MM.1S (cell line): ENCODE measurements at places on chromosomes 5 and 9.

DNA sequence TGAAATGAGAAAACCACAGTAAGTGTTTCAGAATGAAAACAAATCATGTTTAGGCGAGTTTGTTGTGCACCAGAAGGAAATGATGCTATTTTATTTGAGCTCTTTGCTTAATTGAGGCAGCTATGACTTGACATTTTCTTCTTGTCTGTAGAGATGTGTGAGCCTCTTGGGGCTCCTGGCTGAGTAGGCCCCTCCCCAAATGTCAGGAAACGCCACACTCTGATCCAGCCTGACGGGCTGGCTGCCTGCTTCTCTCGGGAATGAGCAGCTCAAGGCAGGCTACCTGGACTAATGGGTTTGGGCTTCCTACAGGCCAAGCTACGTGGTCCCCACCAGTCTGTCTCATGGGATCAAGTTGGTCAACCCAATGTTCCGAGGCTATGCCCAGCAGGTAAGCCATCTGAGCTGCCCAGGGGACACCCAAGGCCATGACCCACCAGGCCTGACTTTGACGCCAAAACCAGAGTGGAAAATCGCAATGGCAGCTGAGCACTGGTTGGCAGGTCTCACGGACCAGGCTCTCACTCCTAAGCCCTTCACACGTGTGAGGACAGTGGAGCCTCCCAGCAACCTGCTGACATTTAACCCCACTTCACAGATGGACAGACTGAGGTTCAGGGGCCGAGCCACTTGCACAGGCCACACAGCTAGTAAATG is 29.9 kb downstream of the USP20 start:
- no peak for DNase-seq

GRCh38 chr5:164312801-164313200 is 807.4 kb downstream of the MAT2B start:
- DNase-seq = no peak

- no peak for DNase-seq
Measured at GRCh38 chr9:132945186-132946130, 1.0 kb upstream of the TSC1 start.

DNA sequence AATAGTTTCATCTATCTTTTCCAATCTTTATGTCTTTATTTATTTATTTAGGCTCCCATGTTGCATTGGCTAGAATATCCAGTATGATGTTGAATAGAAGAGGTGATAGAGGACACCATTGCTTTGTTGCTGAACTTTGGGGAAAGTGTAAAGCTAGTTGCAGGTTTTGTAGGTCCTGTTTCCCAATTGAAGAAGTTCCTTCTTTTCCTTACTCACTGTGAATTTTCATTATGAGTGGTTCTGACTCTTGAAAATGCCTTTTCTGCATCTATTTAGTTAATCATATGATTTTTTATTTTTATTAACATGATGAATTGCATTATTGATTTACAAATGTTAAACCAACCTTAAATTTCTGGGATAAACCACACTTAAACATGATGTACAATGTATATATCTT is 58.9 kb upstream of the NR3C1 start:
- no peak for DNase-seq

- DNase-seq = no peak
Measured at GRCh38 chr9:91733006-91733624, 216.9 kb downstream of the ROR2 start.

GRCh38 chr5:78533356-78533755 is 115.2 kb downstream of the LHFPL2 start:
- DNase-seq = no peak

DNA sequence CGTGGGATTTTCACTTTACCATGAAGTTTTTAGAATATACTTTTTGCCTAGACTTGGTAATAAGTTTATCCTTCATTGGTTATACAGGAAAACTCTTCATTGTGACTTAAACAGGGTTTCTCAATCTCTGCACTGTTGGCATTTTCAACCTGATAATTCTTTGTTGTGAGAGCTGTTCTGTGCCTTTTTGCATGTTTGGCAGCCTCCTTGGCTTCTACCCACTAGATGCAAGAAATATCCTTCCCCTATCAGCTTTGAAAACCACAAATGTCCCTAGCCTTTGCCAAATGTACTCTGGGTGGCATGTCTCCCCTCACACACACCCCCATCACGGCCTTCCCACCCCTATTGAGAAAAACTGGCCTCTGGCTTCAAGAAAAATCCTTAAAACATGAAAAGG is 180.9 kb downstream of the ESM1 start:
- DNase-seq = no peak

DNA sequence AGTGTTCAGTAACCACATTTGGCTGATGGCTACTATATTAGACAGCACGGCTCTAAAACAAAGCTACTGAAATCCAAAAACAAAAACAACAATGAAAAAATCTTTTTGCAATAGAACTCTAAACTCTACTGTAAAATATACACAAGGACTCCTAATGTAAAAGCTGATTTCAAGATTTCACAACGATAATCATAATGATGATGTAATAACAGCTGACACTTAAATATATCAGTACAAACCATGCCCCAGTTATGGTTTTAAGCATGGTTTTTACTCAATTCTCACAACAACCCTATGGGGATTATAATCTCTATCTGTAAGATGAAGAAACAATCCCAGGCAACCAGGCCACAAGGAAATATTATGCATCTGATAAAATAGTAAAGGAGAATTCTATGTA is 3.3 kb downstream of the ZNF300 start:
- no peak for DNase-seq

GRCh38 chr5:56698463-56699381 is 116.6 kb upstream of the MAP3K1 start:
- DNase-seq = peak; percentile 75

GRCh38 chr9:109880276-109881169 is 100.5 kb downstream of the PALM2AKAP2 start:
- DNase-seq = no peak

- DNase-seq = no peak
Measured at GRCh38 chr5:23523031-23523430, 15.6 kb downstream of the PRDM9 start.

DNA sequence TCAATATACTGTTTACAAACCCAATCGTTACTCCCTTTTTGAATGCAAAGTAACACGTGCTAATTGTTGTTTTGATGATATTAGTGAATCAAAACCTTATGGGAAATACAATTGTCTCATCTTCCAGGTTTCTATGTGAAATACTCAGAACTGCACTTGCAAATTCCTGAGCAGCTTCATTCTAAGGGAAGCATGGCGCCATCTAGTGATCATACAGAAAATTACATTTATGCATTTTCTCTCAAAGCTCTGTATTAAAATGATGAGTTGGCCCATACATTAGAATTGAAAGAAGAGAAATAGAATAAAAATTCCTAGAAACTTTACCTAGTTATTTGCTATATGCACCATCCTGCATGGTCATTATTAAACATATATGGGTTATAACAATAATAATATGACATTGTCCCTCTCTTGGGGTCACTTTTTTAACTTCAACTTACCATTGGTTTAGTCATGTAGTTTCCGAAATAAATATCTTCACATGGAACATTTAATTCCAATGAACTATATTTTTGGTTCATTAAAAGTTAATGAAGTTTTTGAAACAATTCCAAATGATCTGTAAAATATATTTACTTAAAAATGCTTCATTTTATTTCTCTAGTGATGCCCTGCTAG is 220.0 kb downstream of the PDE4D start:
- peak; percentile 73 for DNase-seq

DNA sequence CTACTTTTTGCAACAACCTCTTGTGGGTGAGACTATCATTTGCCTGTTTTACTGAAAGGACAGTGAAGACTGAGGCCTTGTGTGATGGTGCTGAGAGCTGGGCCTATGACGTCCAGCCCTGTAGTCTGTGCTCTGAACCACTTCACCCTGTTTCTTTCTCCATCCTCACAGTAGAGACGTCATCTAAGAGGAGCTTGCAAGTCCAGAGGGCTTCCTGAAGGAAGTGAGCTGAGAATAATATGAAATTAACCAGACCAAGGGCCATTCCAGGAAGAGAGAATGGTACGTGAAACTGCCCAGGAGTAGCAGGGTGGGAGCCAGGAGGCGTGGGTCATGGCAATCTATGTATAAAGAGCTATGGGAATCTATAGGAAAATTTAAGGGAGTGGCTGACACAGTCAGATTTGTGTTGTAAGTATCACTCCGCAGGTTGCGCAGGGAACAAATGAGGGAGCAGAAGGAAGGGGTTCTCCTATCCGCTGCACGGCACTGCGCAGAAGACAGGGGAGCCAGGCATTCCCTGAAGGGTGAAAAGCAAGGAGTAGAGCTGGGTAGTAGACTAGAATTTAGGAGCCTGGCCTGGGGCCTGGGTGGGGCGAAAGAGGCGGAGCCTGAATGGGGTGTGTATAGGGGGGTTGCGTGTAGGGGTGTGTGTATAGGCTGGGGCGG is 596 bp upstream of the FGFR4 start:
- DNase-seq = no peak

- DNase-seq = no peak
Measured at GRCh38 chr5:4244306-4244705, 648.7 kb downstream of the IRX1 start.

DNA sequence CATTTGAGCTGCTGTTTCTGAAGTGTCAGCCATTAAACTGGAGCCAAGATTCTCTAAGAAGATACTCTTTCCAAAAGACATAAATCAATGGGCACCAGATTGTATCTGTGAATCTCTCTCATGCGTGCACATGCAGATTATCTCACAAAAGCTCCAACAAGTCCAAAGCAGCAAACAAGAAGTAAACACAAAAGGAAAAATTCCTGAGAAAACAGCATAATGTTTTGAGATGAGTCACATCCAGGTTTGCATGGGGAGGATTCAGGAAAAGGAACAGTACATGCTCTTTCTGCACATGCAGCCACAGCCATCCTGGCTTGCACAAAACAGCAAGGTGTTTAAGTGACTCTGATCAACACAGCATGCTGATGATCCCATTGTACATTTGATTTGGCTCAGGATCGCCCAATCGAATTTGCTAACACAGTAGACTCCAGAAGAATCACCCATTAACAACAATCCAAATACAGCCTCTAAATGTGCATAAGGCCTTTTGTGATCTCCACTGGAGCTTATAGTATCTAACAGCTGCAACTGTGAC is 143.1 kb downstream of the ELAVL2 start:
- no peak for DNase-seq

DNA sequence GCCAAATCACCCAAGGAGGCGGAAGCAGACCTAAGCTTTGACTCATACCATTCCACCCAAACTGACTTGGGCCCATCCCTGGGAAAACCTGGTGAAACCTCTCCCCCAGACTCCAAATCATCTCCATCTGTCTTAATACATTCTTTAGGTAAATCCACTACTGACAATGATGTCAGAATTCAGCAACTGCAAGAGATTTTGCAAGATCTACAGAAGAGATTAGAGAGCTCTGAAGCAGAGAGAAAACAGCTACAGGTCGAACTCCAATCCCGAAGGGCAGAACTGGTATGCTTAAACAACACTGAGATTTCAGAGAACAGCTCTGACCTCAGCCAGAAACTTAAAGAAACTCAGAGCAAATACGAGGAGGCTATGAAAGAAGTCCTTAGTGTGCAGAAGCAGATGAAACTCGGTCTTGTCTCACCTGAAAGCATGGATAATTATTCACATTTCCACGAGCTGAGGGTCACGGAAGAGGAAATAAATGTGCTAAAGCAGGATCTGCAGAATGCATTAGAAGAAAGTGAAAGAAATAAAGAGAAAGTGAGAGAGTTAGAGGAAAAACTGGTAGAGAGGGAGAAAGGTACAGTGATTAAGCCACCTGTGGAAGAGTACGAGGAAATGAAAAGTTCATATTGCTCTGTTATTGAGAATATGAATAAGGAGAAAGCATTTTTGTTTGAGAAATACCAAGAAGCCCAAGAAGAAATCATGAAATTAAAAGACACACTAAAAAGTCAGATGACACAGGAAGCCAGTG is 15.8 kb upstream of the TTC23L start:
- DNase-seq = no peak

GRCh38 chr9:3993773-3994172 is 306.1 kb downstream of the GLIS3 start:
- DNase-seq = no peak

DNA sequence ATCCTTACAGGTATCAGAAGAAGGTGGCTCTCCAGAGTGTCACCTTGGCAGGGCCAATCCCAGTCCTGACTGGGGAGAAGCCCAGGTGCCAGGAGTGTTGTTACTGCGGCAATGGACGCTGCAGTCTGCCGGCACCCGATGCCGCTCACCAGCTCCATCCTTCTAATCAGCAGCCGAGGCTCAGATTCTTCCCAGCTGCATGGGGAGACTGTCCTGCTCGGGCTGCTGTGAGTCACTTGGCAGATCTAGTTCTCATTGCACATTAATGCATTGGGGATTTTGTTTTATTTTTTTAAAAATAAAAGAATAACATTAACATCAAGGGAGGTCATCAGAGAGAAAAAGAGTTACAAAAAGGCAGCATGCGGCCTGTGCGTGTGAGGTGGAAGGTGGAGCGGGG is 115.8 kb downstream of the MTX3 start:
- no peak for DNase-seq

DNA sequence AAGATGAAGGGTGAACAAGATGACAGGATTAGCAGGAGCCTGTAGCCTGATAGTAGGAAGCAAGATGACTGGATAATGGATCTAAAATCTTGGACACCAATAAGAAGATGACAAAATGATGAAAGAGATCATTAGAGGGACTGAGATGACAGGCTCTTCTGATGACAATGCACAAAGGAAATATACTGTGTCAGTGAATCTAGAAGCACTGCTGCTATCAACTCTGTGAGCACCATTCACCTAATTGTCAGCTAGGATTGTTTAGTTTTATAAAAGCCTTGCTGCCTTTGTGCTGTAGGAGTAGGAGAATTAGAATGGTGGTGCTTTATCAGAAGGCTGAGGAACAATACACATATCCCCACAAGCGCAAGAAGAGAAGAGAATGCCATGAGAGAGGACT is 1127.8 kb downstream of the DTWD2 start:
- DNase-seq = no peak

- DNase-seq = no peak
Measured at GRCh38 chr5:149938279-149938678, 6.3 kb downstream of the PDE6A start.

- no peak for DNase-seq
Measured at GRCh38 chr5:62732677-62733121, 154.1 kb downstream of the LRRC70 start.

- no peak for DNase-seq
Measured at GRCh38 chr5:174699131-174699530, 25.3 kb upstream of the MSX2 start.

DNA sequence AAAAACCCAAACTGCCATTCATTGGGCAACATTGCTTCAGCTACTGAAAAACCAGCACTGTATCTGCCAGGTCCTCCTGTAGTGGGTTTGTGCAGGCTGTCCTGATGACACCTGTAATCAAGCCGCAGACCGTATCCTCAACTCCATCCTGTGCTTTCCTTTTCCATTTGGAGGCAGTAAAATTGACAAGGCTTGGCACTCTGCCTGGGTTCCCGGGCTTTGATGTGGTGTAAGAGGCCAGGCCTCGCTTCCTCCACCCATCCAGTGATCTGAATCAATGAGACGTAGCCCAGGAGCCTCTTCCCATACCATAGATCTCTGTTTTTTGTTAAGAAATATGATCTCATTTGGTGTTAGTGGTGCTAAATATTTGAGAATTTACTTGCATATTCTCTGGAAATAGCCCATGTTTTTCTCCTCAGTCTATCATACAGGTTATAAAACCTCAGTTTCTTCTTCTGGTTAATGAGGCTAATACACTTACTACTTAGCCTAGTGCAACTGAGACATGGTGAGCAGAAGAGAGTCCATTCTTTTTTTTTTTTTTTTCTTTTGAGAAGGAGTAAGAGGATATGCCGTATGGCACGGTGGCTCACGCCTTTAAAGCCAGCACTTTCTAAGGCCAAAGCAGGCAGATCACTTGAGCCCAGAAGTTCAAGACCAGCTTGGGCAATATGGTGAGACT is 34.8 kb downstream of the LSM11 start:
- DNase-seq = no peak

GRCh38 chr9:110049699-110050450 is 158.1 kb downstream of the C9orf152 start:
- peak; percentile 29 for DNase-seq
